ENCODE measurements at places on chromosomes 6 and 20.
A peak's percentile ranks its signal among the peaks of the same experiment; 100 is the strongest.

GRCh38 chr6:150233843-150234269, 91.0 kb downstream of the PPP1R14C start:
- no peak for DNase-seq

DNA sequence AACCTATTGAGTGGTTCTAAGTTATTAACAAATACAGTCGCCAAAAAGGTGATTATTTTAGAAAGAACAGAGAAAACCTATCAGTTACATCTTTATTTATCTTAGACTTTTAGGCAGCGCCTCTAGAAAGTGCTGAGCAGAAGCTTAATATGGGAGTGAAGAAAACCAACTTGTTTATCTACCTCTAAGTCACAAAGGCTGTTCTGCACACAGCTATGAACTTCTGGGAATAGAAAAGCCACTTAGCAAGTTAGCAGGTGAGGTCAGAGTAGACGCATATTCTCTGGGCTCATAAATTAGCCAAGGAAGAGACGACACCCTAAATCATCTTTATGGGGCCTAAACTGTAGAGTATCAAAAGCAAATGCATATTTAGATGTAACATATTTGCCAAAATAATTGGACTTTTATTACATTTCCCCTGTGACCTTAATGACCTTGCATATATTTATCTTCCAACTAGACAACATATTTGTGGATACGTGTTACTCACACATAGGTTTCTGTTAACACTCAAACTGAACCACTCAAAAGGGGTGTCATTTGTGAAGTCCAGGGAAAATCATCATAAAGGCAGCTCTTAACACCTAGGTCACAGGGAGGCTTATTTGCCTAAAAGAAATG, 267.1 kb downstream of the ADGB start:
- no peak for DNase-seq

DNA sequence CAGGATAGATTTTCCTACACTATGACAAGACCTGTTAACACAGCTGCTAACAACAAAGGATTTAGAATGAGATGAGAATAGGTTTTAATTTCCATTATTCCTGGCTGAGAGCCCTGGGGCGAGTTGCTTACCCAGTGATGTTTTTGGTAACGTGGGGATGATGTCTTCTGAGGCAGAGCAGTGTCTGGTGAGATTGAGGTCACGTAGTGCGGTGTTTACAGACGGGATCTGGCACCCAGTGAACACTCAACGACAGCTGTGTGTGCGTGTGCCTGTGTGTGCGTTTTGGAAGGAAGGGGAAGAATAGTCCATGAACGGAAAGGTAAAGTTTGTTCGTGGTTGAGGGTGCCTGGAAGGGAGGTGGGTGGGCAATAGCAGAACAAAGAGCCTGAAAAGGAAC, 384.7 kb downstream of the C6orf118 start:
- peak; percentile 44 for DNase-seq

- DNase-seq, result no peak
These were observed 79.8 kb upstream of the ARID1B start for GRCh38 chr6:156697225-156697830.

GRCh38 chr20:46520976-46521579, 7.7 kb upstream of the ZNF334 start:
- DNase-seq, result peak; percentile 66

DNA sequence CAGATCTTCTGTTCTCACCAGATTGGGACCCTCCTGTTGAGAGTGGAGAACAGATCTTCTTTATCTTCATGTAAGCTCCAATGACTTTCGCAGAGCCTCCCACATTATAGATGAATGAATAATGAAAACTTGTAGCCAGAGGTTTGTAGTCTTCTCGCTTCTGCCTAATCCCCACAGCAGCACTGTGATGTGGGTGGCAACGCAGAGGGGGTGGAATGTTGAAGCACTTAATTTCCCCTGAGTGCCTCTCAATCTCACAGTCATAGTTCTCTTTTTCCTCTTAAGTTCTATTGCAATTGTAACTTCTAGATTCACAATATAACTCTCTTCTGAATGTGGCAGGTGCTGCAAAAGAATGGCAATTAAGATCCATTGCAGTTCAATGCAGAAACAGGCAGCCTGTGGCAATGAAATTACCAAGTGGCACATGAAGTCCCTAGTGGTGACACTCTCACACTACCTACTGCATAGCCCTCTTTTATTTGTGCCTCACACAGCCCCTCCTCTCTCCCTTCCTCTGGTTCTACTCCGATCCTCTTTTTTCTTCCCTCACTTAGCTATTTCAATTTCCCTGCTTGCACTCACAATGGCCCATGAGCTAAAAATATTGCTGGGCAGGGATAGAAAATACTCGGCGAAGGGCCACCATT, 281.9 kb downstream of the UBE3D start:
- no peak for DNase-seq

GRCh38 chr6:105618247-105618646, 215.4 kb upstream of the PREP start:
- no peak for DNase-seq

- no peak for DNase-seq
These were observed 42.3 kb upstream of the MRPS10 start for GRCh38 chr6:42259841-42260395.

DNA sequence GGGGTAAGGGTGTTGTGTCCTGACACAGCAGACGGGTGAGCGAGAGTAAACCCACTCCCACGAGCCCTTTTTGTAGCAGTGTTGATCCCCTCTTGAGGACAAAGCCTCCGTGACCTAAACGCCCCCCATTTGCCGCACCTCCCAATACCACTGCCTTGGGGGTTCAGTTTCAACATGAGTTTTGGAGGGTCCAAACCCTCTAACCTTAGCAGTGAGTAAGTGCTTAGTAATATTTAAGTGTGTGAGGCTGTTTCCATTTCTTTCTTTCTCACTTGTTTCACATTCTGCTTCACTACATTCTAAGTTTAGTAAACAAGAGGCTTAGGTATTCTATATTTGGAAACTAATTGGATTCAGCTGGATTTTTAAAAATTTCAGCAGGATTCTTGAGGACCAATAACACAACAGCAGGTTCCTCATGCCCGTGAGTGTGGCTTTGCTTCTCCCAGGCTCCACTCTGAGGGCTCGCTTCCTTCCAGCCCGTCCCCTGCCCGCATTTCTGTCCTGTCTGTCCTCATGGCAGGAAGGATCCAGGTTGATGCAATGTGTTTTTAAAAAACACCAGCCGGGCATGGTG, 41.2 kb downstream of the SNX9 start:
- no peak for DNase-seq

DNA sequence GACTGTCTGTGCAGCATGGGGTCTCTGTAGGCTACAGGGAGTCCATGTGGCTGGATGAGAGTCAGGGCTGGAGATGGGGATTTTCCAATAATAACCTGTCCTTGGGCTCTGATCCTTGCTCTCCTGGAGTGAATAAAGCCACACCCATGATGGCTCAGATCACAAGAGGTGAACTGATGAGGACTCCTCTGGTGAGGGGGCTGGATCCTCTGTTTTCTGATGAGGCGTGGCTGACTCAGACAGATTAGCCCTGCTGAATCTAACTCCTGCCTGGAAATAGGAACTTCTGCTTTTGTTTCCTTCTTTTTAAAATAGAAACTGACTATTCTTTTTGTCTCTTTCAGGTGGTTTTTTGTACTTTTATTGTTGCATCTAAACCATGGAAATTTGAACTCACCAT, 27.0 kb downstream of the CST9L start:
- no peak for DNase-seq

- no peak for DNase-seq
These were observed 5.5 kb downstream of the CDH4 start for GRCh38 chr20:61257611-61258010.

GRCh38 chr20:50391444-50392137, 118.6 kb upstream of the PTPN1 start:
- DNase-seq, result no peak

GRCh38 chr6:158569036-158569435, 9.1 kb downstream of the TMEM181 start:
- no peak for DNase-seq

DNA sequence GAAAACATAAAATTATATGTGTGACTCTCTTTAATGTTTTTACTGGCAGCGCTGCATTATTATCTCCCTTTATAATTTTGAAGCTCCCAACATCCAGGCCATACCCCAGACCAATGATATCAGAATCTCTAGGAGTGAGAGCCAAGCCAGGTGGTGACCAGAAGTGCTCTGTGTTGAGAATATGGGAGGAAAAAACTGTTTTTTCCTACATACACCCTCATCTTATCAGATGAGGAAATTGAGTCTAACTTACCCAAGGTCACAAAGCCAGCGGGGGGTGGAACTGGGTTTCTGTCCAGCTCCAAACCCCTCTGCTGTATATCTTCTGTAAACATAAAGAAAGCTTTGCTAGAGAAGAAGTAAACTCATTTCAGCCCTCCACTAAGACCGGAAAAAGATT, 42.5 kb downstream of the LY86 start:
- no peak for DNase-seq

DNA sequence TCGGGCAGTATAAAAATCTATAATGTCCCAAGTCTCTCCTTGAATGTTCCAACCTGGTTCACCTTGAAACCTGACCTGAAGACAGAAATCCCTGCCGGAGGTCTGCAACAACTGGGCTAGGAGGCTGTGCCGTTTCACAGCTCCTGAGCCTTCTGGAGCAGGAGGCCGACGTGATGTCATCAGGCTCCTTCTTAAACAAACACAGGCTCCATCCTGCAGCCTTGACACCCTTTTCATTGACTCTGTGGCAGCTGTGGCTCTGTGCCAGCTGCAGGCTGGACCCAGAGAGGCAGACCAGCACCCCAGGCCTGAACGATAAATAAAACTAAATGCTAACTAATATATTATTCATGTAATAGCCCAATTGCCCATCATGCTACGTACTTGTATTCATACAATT, 483.9 kb downstream of the CD83 start:
- peak; percentile 96 for DNase-seq

GRCh38 chr6:168154263-168154917, 75.4 kb upstream of the FRMD1 start:
- no peak for DNase-seq

GRCh38 chr20:46784436-46785127, 75.1 kb downstream of the SLC2A10 start:
- DNase-seq, result no peak

GRCh38 chr6:3316818-3317217, 58.1 kb downstream of the PSMG4 start:
- DNase-seq, result no peak

DNA sequence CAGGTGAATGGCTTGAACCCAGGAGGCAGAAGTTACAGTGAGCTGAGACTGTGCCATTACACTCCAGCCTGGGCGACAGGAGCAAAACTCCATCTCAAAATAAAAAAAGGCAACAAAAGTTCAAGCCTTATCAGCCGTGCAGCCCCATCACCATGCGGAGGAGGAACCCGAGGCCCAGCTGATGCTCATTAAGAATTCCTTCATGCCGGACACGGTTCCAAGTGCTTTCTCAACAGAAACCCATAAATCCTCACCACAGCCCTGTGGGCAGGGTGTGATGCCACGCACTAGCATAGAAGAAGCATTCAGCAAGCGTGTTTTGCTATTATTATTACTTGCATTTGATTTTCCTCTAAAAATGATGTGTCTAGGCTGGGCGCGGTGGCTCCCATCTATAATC, 56.3 kb downstream of the PREX1 start:
- no peak for DNase-seq

DNA sequence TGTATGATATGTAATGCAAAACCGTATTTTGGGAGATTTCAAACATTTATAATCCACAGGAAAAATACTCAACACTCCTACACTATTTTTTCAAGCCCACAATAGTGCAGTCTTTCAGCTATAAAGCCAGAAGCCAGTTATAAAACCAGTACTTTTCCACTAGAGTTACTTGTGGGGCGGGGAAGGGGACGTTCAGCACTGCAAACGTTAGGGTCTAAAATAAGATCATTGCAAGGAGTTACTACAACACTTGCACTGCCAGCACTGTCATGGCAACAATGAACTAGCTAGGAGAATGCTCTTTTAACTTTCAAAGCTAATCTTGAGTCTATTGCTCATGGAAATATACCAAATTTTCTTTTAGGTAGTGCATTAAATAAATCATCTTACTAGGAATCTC, 14.7 kb downstream of the SESN1 start:
- DNase-seq, result no peak

DNA sequence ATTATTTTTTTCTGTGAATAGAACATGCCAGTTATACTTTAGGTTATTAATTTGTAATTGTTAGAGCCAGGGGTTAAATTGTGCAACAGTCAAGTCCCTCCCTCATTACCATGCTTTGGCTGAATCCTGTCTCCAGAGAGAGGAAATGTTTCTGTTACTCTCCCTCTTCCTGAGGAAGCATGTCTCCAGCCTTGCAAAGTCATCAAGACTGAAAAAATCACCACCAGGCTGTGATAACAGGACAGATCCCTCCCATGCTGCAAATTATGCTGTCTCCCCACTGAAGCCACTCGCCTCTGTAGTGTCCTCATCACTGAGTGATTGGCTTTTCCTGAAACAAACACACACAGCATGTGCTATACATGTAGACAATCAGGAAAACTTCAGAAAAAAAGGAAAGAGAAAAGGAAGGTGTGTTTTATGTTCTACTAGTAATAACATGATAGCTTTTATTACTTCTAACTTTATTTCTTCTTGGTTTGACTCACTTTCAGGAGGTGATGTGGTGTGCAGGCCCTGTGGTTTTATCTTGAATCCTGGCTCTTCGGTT, 290.0 kb upstream of the JAG1 start:
- DNase-seq, result no peak

DNA sequence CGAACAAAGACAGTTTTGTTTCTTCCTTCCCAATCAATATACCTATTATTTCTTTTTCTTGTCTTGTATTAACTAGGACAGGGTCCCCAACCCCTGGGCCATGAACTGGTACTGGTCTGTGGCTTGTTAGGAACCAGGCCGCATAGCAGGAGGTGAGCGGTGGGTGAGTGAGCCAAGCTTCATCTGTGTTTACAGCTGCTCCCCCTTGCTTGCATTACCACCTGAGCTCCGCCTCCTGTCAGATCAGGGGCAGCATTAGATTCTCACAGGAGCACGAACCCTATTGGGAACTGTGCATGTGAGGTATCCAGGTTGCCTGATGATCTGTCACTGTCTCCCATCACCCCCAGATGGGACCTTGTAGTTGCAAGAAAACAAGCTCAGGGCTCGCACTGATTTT, 151.9 kb downstream of the CDKAL1 start:
- DNase-seq, result peak; percentile 74

DNA sequence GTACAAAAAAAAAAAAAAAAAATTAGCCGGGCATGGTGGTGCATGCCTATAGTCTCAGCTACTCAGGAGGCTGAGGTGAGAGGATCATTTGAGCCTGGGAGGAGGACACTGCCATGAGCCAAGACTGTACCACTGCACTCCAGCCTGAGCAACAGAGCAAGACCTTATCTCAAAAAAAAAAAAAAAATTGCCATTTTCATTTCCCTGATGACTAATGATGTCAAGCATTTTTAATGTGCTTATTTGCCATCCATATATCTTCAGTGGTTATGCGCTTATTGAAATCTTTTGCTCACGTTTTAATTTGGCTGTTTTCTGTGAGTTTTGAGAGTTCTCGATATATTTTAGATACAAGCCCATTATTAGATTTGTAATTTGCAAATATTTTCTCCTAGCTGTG, 46.7 kb downstream of the PFDN4 start:
- no peak for DNase-seq

GRCh38 chr6:39189915-39190544, 39.2 kb downstream of the KCNK5 start:
- peak; percentile 17 for DNase-seq

GRCh38 chr20:3704087-3704486, 8.3 kb downstream of the SIGLEC1 start:
- DNase-seq, result no peak
